ENCODE measurements at places on chromosomes 5 and 9. TPM values are rescaled to one million over a fixed set of nuclear protein-coding genes. Genes with fewer than 3 reads are reported as not detected.

Gene PPP2R2B
- 62.0 TPM for total RNA-seq

Gene SPINK13
- not detected for total RNA-seq

DNA sequence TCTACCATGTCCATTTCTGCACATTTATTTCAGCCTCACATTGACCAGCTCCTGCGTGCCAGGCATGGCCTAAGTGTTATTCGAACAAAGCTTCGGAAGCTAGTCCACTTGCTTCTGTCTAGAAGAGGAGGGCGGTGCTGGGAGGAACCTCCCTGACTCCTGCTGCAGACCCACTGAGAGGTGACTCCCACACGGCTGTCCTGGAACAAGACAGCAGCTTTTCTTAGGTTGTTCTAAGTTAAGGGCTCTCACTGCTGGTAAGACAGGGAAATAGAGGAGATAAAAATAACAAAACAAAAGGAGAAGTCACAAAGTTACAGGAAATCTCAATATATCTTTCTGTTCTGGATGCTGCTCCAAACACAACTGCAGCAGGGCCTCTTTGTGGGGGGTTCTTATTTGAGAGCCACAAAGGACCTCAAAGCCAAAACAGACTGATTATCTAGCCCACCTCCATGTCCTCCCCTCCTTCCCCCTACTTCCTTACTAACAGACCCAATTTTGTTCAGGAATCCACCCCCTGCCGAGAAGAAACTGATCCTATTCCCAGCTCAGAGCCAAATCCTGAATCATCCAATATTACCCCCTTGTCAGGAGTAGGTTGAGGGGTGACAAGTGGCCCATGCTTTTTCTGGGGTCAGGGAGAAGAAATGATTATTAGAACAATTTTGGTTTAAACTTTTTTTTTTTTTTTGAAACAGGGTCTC is 28.4 kb upstream of the KCNIP1 start:
- DNase-seq = no peak

DNA sequence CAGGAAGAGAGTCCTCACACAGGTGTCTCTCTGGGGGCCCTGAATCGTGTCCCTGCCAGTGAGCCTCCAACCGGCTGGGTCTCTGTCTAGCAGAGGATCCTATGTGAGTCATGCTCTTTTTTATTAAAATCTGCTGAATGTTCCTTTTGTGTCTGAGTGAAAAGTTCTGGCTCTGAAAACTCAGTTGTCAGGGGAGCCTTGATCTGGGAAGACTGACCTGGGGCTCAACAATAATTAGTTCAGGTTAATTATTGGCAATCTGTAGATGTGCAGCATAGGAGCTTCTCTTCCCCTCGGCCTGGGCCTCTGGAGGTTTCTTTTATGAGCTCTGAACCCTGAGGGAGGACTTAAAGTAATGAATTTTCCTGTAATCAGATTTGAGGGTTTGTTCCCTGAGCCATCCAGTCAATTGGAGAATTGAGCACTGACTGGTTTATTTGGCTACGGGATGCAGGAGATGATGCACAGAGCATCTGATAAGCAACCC is 45.2 kb downstream of the ALG2 start:
- no peak for DNase-seq
